DMS53 (cell line): ENCODE measurements at places on chromosomes 2 and 18.

DNA sequence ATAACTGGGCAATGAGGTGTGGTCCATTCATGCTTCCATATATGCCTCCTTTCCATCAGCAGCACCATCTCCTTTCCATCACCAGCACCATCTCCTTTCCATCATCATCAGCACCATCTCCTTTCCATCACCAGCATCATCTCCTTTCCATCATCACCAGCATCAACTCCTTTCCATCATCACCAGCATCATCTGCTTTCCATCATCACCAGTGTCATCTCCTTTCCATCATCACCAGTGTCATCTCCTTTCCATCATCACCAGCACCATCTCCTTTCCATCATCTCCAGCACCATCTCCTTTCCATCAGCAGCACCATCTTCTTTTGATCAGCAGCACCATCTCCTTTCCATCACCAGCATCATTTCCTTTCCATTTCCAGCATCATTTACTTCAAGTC is 297.5 kb upstream of the SPHKAP start:
- DNase-seq = no peak

DNA sequence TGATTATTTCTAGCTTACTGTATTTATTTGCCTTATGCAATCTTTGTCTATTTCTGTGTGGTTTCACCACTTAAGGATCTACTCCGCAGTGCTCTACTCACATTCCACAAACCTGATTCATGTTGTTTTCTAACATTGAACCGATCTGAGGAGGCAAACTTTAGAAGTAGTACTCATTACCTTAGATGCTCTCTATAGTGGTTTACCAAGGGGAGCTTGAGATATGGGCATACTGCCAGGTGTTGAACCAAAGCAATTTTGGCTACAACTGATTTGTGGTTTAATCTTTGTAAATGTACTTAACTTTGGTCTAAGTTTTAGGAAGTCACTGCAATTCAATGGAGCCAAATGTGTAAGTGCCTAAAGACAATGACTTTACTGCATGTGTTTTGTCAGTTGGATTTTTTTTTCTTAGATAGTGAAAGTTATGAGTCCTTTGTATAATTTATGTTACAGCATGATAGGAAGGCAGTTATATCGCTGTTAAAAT is 50.1 kb downstream of the MAP2 start:
- DNase-seq = peak; percentile 69

GRCh38 chr2:91477731-91478672 is 2786.5 kb downstream of the RPIA start:
- no peak for DNase-seq

DNA sequence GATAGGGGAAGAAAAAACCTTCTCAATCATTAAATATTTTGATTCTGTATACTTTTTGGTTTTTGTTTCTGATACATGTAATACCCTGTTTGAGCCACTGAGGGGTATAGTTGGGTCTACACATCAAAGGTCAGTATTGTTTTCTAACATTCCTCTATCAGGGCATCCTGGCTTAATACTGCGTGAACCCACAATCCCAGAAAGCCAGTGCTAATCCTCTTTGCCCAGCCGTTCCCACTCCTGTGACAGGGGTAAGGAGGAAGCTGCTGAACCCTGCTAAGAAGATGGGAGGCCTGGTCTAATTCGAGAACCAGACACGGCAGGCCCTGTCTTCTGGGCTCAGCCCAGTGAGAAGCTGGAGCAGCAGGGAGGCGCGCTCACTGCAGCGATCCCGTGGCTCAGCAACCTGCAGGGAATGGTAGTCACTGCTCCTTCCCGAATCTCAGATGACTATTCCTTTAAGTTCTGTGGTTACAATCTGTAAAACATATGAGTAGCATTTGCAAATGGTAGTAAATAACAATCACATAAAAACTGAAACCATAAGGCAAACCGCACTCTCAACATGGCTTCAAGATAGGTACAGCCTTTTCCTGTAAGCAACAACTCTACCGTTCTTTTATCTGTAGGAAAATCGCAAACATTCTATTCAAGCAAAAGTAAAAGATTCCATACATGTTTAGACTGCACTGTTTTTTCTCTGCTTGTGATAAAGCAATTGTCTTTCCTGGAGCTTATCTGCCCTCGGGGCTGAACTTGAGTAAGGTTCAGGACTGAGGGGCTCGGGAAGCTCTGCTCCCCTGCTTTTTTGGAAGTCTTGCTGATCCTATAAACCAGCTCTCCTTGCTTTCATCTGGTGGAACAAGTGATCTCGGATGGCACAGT is 87.0 kb downstream of the EPB41L3 start:
- peak; percentile 38 for DNase-seq

GRCh38 chr2:181891966-181892798 is 652 bp downstream of the ITPRID2 start:
- DNase-seq = peak; percentile 95

DNA sequence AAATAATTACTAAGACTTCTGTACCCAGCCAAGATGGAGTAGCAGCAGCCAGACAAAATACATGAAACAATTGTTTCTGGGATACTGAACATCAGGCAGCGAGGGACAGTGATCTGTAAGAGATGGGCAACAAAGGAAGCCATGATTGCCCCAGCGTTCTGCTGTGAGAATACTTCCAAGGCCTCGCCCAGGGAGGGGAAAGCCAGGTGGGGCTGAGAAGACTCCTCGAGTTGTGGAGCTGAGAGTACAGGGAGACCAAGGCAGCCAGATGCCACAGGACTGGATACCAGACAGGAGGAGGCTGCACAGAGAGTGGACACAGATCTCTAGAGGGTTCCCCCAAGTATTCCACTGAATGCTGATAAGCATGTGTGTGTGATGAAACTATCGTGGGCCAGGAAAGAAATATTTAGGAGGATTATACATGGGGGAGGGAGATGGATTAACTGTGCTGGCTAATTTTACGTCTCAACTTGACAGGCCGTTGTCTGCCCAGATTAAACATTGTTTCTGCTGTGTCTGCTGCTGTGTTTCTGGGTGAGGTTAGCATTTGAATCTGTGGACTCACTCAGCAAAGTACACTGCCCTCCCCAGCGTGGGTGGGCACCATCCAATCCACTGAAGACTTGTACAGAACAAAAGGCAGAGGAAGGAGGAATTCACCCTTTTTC is 10.2 kb upstream of the LIMS2 start:
- DNase-seq = no peak

- DNase-seq = no peak
Measured at GRCh38 chr2:96801786-96802595, 14.1 kb upstream of the CNNM3 start.

GRCh38 chr2:187783446-187783845 is 229.2 kb upstream of the TFPI start:
- DNase-seq = peak; percentile 14

- DNase-seq = no peak
Measured at GRCh38 chr18:40926679-40927078, 1028.4 kb upstream of the PIK3C3 start.

GRCh38 chr18:69400253-69400975 is at the start of gene DOK6:
Gene DOK6, plus strand, starts transcription at chr18:69400888.
- peak; percentile 99 for DNase-seq

DNA sequence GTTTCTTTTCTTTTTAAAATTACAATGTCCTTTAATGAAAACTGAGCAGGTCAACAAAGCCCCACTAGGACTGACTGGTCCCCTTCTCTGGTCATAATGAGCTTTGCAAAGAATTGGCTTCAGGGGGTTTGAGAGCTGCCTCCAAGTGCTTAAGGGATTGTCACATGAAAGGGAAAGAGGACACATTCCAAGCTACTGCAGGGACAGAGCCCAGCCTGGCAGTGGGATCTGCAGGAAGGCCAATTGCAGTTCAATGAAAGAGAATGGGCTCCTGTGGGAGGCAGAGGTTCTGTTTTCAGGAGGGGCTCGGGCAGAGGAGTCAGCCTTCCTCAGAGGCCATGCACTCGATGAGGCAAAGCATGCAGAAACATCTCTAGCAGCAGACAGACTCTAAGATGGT is 84.1 kb upstream of the ACKR3 start:
- DNase-seq = no peak

DNA sequence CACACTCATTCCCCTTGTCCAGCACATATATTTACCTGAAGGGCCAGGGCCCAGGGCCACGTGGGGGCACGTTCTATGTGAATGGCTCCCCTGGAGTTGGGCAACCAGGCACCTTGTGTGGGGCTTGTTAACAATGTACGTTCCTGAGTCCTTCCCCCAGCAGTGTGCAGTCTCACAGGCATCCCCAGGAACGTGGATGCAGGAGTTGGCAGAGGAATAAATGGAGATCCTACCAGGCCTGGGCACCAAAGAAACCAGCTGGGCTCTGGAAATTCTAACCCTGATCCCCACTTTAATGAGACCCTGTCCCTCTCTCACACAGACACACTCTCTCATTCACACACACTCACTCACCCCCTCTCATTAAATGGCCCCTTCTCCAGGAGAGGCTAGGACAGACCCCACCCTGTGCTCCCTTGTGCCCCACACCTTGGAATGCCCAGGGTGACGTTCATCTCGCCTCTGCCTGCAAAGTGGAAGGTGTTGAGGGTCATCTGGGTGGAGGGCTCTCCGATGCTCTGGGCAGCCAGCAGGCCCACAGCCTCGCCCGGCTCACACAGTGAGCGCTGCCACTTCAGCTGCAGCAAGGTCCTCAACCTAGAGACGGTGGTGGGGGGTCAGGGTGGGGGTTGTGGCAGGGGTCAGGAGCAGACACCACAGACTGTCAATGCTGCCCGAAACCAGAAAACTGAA is 65.6 kb downstream of the POLR1A start:
- DNase-seq = no peak

DNA sequence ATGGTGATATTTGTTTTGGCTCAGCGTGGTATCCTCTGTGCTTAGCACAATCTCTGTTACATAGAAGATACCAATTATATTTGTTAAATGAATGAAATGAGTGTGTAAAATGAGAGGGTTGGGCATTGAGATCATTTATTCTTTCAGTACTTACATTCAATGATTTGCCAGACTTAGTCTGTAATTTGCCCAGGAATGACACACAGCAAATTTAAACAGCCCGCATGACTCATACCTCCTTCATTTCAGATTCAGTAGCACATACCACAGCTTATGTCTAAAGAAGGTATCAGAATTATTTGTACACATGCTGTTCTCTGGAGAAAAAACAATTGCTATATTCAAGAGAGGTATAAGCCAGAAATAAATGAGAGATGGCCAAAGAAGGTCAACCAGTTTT is 37.0 kb downstream of the KLHL14 start:
- DNase-seq = peak; percentile 75

DNA sequence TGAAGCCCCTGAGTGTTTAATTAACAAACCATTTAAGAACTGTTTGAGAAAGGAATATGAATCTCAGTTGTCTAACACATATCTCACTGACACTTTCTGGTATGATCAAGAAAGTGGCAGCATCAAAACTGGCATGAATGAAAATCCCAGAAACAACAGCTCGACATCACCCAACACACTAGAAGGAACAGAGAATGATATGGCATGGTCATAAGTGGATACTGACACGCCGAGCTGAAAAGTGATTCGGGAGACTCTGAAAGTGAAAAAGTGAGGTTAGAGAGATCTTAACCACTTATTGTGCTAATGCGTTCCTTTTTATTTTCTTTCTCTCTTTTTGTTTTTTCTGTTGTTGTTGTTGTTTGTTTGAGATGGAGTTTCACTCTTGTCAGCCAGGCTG is 37.9 kb downstream of the MRPL35 start:
- DNase-seq = no peak

GRCh38 chr2:74503506-74504475 is 3.7 kb downstream of the PCGF1 start:
- DNase-seq = no peak

DNA sequence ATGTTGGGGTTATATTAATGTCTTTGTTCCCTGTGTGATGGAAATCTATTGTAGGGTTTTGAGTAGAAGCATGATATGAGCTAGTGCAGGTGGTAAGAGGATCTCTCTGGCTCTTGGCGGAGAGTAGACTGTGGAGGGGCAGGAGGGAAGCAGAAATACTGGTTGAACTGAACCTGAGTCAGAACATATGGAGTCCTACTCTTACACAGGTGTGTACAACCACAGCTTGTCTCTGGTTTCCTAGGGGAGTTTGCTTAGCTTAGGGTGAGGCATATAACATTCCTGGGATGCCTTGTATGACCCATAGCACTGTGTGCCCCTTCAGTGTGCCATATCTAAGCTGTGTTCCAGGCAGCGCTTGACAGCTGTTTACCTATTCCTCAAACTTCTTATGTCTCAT is 97.3 kb upstream of the GCFC2 start:
- peak; percentile 11 for DNase-seq

DNA sequence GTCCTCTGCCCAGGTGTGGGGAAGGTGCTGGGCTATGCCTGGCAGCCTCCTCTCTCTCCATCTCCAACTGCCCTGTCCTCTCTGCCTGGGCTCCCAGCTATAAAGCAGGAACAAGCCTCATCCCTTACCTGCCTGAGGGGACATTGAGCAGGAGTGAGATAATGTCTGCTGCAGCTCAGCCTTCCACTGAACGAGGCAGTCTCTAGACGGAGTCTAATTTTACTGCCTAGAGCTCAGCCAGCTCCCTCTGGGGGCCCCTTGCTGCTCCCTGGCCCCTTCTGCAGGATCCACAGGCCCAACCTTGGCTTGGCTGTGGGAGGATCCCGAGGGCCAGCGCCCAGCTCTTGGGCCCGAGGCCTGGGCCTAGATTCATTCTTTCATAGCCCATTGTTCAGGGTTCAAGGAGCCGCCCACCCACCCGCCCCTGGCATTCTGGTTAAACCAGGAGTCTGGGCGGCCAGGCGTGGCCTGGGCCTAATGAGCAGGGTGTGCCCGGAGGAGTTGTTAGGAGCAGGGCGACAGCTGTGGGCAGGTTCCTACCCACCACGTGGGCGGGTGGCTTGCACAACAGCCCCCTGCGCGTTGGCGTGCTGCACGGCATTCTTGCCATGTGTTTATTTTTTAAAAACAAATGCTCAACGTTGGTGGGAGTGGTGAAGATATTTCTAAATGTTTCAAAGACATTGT is 44.6 kb downstream of the FOSL2 start:
- peak; percentile 10 for DNase-seq

DNA sequence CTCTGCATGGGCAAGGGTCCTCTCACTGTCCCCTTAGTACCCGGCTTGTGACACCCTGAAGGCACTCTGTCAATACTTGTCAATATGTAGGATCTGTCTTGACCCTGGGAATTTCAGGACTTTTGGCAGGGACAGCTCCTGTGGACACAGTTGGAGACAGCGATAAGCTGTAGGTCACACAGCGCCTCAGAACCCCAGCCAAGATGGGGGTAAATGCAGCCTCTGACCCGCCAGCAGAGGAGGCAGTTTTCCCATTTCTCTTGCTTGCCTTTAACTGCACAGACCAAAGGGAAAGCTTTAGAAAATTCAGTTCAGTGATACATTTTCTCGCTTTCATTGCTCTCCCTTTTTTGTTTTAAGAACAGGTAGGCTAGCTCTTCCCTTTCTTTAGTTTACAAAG is 54.8 kb upstream of the KLHL29 start:
- peak; percentile 6 for DNase-seq
